Left ventricle myocardium superior (tissue), 1 donor: ENCODE measurements at places on chromosomes 7 and 10. TPM values are rescaled to one million over a fixed set of nuclear protein-coding genes. Genes with fewer than 3 reads are reported as not detected.

DNA sequence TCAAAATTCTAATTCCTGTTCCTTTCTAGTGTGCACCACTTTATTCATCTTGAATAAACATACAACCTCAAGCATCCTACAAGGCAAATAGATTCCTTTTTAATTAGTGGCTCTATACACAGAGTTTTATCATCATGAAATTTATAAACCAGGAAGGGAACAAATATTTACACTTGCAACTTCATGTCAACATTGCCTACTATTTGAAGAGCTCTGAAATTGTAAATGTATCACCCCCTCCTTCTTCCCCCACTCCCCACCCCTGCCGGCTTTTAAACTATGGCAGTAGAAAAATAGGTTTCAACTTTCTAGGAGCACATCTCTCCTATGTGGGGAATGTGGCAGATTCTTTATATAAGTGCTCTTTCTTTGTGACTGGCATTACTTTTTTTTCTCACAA is 49.6 kb downstream of the KAT6B start:
- DNase-seq, result no peak

SVOPL gene
- not detected for total RNA-seq

ELFN1 gene
- total RNA-seq, result 12.0 TPM

- no peak for DNase-seq
Measured at GRCh38 chr7:47584536-47584895, 2.6 kb upstream of the TNS3 start.

RAMP3 gene
- 36.0 TPM for total RNA-seq

DNA sequence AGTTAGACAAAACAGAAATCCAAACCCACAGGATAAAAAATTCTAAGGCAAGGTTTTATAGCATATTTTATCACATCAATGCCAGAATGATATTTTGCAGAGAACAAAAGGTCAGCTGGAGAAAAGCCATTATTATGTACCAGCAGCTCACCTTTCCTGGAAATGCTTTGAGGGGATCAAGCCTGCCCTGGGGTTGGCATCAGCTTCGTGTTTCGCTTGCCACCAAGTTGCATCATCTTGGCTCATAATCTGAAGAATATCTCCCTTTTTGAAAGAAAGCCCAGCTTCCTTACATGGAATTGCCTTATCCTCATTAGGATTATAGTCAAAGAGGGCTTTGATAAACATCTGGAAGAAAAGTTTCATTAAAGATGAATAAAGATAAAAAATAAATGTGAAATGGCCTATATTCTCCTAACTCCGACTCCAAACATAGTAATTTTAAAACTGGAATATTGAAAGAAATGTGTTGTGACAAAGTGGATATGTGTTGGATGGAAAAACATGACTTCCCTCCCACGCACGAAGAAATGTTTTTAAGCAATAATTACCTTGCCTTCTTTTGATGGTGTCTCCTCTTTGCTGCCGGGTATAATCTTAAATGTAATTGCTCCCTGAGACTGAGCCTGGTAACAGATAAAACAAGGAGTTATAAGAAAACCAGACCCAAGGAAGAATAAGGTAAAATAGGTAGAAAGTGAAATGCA is 121.3 kb upstream of the ODAD2 start:
- DNase-seq, result no peak

- no peak for DNase-seq
Measured at GRCh38 chr10:88333248-88333630, 249.9 kb downstream of the RNLS start.

PIK3CG gene
- 2.3 TPM for total RNA-seq

UBE2D1 gene
- total RNA-seq, result 68.2 TPM

- DNase-seq, result no peak
Measured at GRCh38 chr7:25310896-25311295, 82.6 kb upstream of the NPVF start.

DNA sequence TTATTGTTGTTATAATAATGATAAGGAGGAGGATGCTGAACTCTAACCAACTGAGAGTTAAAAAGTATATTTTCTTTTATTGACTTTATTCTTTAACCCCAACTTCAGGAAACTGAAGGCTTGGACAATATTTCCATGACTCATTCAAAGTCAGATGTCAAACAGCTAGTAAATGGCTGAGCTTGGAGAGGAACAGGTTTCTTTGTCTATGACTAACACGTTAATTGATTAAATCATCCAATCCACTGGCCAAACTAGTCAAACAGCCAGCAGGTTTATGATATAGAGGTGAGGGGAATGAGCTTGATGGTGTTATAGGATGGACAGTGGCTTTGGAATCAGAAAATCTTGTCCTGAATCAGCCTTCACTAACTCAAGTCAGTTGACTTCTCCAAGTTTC is 119.1 kb upstream of the WDR11 start:
- no peak for DNase-seq

- no peak for DNase-seq
Measured at GRCh38 chr10:69346776-69347175, 68.5 kb downstream of the HK1 start.

DNA sequence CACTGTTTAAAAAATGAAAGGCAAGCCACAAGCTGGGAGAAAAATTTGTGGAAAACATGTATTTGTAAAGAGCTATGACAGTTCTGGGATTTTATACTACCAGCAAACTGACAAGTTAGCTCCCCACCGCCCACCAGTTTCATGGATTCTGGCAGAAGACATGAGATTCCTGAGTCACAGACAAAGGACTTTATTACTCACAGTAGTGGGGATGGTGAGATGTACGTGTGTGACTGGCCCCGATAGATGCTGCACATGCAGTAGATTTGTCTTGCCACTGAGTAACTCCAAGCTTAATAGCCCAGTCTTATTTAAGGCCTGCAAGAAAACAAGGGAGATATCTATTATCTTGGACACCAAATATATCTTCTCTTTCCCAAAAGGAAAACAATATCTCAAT is 281.7 kb downstream of the AHR start:
- DNase-seq, result no peak

MOGAT3 gene
- not detected for total RNA-seq

- no peak for DNase-seq
Measured at GRCh38 chr7:7522421-7522820, 13.3 kb downstream of the COL28A1 start.

DNA sequence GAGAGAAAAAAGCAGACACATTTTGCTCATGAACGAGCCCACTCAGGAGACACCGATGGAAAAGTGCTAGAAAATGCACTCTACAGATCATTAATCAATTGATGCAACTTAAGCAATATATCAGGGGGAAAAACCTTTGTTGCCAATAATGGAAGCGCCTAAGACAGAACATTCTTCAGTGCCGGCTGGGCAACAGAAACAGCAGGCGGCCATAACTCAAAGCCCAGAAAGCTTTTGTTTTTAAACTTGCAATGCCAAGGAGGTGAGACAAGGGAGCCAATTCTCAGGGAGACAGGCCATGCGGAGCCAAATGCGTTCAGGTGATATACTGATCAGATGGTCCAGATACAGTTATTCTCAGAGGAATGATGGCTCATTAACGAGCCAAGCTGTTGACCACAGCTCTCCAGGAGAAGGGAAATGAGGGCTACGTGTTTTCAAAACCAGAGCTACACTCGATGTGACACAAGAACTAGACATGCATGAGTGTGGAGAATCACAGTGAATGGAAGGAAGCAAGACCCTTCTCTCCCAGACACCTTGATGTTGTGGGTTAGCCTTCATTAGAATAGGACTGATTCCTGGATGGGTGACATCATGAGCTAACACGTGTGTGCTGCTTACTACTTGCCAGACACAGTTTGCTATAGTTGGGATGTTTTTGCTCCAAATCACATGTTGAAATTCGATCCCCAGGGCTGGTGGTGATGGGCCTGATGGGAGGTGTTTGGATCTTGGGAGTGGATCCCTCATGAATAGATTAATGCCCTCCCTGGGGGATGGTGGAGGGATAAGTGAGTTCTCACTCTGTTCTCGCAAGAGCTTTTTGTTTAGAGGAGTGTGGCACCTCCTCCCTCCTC is 79.1 kb upstream of the KCNMA1 start:
- DNase-seq, result no peak

- DNase-seq, result no peak
Measured at GRCh38 chr10:120286280-120286679, 170.7 kb upstream of the PLPP4 start.

CHRM2 gene
- total RNA-seq, result 89.0 TPM

CTAGE6 gene
- total RNA-seq, result not detected

DNA sequence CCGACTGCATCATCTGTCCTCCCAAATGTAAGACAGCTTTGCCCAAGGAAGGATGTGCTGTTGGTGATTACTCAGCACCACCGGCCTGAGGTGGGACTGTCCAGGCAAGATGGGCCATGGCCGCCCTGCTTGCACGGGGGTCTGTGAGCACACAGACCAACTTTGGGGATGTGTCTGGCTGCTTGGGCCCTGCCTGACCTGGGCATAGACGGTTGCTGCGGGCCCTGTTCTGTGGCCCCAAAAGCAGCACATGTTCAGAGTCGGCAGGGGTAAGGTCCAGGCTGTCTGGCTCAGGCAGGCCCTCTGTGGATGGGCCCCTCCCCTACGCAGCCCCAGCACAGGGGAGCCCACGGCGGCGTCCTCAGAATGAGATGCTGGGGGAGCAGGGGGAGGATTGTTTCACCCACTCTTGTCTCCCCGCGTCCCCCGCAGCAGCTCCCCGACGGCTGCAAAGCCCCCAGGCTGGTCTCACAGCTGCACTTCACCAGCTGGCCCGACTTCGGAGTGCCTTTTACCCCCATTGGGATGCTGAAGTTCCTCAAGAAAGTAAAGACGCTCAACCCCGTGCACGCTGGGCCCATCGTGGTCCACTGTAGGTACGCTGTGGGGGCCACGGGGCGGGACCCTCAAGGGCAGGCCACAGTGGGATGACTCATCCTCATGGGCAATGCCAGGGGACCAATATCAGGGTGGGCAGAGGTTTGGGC is 58.4 kb downstream of the MKI67 start:
- DNase-seq, result no peak

RPEL1 gene
- not detected for total RNA-seq

- no peak for DNase-seq
Measured at GRCh38 chr10:23479798-23480473, 41.1 kb downstream of the OTUD1 start.
